ENCODE measurements at places on chromosomes 3 and 15.

DNA sequence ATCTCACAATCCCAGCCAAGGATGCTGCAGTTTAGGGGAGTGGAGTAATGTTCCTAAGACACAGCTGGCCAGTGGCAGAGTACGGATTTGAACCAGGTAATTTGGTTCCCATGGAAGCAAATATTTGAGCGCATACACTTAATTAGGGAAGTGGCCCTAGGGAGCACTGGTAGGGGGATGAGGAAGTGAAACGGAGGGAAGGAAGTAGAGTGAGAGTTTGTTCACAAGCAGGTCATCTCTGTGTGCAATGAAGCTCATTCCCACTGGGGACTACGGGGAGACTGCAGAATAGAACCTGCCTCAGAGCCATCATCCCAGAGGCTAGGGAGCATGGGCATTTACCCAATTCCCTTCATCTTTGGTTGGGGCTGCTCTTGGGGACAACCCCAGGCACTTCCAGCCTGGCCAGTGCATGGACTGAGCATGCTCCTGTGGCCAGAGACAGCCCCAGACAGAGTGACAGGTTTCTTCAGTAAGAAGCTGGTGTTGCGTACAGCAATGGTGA, 317.2 kb upstream of the PROK2 start:
- DNase-seq = peak; percentile 97

GRCh38 chr3:59632760-59633573, 583.1 kb upstream of the CFAP20DC start:
- DNase-seq = no peak

DNA sequence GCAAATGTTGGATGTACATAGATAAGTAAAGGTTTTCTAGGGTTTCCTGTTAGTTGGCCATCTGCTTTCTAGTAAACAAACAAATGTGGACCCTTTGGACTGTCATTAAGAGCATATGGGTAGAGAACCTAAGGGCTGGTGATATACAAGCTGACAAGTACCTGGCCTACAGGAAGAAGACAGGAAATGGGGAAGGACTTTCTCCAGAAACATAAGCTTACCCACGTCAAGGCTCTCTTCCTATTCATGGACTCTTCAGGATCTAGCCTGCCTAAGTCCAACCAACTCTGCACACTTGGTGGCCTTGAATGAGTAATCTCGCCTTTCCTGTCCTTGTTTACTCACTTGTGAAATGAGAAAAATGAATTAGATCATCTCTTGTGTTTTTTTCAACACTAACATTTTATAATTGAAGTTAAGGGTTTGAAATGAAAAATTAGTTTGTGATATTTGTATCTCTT, 22.2 kb upstream of the GOLIM4 start:
- no peak for DNase-seq

DNA sequence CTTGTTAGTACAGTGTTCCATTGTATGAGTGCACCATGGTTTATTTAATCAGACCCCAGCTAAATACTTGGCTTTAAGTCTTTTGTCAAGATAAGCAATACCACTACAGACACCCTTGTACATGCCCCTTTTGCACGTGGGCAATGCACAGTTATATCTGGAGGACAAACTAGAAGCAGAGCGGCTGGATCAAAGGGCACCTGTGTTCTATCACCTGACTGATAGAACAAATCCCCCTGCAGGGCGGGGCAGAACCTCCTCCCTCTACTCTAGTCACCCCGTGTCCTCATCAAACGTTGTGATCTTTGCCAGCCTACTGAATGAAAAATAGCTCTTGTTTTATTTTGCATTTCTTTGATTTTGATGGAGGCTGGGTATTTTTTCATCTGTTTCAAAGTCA, 314.9 kb downstream of the TLE3 start:
- DNase-seq = no peak

- no peak for DNase-seq
Observed at GRCh38 chr3:60330107-60330506, 921.1 kb downstream of the FHIT start.

DNA sequence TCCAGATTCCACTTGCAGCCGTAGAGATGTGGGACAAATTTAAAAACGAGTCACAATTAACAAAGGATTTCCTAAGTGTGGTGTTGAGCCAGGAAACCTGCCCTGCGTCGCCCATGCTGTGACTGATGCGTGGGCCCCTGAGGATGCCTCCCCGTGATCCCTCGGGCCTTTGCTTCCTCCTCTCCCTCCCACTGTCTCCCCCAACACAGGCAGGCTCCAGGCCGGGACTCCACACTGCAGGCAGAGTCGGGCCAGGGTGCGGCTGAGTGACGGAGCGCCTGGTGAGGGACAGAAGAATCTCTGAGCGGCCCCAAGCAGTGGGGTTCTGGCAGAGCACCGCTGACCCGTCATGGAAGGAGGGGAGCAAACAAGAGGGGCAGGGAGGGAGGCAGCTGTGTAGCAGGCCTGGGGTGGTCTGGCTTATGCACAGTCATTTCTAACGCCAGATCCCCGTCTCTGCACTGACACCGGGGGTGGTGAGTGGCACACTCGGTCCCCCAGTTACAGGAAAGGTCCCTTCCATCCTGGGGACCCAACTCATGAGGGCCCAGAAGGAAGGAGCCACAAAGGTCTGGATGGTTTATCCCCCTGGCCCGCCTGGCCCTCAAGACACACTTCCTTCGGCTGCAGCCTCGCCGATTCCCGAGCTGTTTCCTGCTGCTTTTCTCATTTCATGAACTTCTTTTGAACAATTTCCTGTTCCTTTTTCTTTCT, 91.0 kb downstream of the XXYLT1 start:
- no peak for DNase-seq

- DNase-seq = no peak
Observed at GRCh38 chr15:75416584-75416983, 34.9 kb downstream of the SIN3A start.

GRCh38 chr15:55239440-55240124, 42.8 kb upstream of the RSL24D1 start:
- no peak for DNase-seq
